ENCODE measurements at places on chromosomes 2 and 18. TPM values are rescaled to one million over a fixed set of nuclear protein-coding genes. Genes with fewer than 3 reads are reported as not detected.

- DNase-seq: no peak
Observed at GRCh38 chr2:217818293-217818850, 184.4 kb downstream of the TNS1 start.

DNA sequence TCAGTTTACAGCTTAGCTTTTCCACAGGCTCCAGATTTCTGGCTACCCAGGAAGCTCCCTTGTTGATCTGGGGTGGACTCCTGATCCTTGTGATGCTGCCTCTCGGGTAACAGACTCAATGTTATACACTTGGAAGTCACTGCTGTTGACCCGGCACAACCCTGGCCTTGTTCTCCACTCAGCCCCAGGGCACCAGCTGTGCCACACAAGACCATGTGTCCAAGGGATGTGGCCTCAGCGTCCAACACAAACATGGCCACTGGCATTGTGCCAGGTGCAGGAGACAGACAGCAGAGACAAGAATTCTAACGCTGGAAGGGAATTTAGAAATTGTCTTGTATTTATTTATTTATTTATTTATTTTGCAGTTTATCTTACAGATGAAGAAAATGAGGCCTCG, 39.0 kb upstream of the PPP4R1 start:
- no peak for DNase-seq

Gene FASTKD2
- polyA plus RNA-seq: 22.3 TPM

- no peak for DNase-seq
Observed at GRCh38 chr2:188824125-188824524, 150.0 kb upstream of the COL3A1 start.

Gene AMER3
- not detected for polyA plus RNA-seq

- DNase-seq: no peak
Observed at GRCh38 chr2:191148281-191148680, 2.5 kb downstream of the STAT4 start.

Gene C1GALT1C1L
- polyA plus RNA-seq: 1.3 TPM

DNA sequence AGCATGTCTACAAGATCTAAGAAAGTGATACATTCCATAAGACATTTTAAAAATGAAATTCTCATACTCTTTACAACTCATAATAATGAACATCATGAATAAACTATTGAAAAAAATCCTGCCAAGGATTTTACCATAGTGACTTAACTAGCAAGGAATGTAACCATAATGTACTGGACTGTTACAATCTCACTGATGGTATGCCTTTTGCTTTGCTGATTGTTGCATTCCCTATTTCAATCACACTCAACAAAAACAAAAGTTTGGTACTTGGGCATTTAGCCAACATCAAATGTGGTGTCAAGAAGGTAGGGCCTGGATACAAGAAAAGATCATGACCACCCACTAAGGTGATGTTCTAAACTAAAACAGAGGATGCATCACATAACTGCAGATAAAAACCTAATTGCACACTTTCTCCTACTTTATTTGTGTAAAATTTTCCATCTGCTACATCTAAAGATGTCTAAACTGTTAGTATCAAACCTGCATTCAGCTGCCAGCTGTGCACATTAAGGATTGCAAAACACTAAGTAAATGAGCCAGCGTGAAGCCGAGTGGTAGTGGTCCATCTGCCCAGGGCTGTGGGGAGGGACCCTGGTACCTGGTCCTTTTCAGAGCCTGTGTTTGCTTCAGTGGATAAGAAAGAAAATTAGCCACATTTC, 564.4 kb downstream of the ZEB2 start:
- no peak for DNase-seq

Gene AQP4
- polyA plus RNA-seq: 0.74 TPM

Gene RBKS
- polyA plus RNA-seq: 1.4 TPM
